ENCODE measurements at places on chromosomes 6 and 20.

GRCh38 chr6:138406443-138406842 is 2.4 kb downstream of the HEBP2 start:
- DNase-seq = no peak

GRCh38 chr6:18280084-18280483 is 15.8 kb upstream of the DEK start:
- no peak for DNase-seq

DNA sequence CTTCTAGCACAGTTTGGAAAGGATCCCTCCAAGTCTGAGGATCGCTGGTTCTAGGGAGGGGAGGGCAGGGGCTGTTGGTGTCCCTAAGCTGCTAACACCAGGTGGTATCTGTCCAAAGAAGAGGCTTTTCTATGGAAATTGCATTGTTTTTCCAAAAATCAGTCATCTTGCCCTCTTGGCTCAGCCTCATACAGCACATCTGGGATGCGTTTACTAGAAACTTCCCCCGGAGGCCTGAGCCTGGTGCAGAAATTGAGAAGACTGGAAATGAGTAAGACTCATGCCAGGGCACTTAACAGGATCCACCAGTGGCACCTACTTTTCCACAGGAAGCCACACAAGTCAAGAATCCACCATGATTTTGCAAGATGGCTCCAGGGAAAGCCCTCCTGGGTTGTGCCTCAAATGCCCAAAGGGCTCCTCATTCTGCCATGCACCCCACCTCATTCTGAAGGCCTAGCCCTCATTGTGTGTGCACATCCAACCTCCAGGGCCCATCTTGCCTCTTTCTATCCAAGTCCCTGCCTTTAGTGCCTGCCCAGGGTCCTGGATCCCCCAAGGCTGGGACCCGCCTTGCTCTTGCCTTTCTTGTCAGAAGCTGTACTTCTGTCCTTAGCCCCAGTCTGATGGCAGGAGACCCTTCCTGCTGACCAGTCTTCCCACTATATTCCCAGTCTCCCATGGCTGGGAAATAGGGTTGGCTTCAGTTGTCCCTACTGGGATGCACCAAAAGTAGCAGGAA is 97.6 kb downstream of the MRPL14 start:
- DNase-seq = no peak

- DNase-seq = no peak
Observed at GRCh38 chr6:114096561-114097172, 125.7 kb upstream of the HDAC2 start.

GRCh38 chr20:11140359-11140758 is 466.6 kb upstream of the JAG1 start:
- no peak for DNase-seq

DNA sequence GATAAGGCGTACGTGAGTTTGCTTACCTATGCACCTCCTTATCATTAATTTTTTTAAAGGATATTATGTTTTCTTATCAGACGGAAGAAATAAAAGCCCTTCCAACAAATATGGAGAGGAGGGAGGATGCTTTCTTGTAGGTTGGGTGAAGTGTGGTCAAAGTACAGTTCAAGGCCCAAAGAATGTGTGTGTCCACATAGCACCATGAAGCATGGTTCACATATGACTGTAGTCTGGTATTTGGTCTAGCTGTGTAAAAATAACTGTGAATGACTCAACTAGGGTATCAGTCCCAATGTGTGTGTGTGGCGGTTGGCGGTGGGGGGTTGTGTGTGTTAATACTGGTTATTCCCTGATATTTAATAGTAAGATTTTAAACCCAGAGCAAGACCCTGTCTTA is 212.7 kb downstream of the TMEM242 start:
- no peak for DNase-seq

GRCh38 chr20:32337937-32338661 is 20.0 kb upstream of the ASXL1 start:
- DNase-seq = no peak

GRCh38 chr6:18432180-18432579 is 45.0 kb downstream of the RNF144B start:
- DNase-seq = no peak

GRCh38 chr20:54083459-54083858 is 13.1 kb upstream of the BCAS1 start:
- no peak for DNase-seq

DNA sequence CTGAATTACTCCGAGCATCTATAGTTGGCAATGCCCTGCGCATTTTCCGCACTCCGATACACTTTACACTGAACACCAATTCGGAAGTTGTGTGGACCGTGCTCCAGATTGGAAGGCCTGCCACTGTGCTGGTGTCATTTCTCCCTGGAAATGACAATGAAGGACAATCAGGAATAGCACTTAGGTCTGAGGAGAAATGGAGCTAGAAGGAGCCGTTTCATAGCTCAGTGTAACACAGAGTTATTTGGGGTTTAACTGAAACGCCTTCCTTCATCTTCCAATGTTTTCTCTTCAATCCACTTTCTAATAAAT is 501 bp upstream of the PLA2G7 start:
- no peak for DNase-seq

- DNase-seq = no peak
Observed at GRCh38 chr20:34541264-34541901, 17.1 kb upstream of the MAP1LC3A start.

- no peak for DNase-seq
Observed at GRCh38 chr6:73064266-73064665, 161.0 kb downstream of the KHDC1L start.

GRCh38 chr6:99349171-99350141 is at the start of gene FAXC:
Gene FAXC (minus strand): TSS chr6:99349674. CDS start chr6:99349372, 302 bp downstream.
- DNase-seq = no peak

GRCh38 chr6:125787791-125788190 is 3.0 kb upstream of the NCOA7 start:
- DNase-seq = no peak

- no peak for DNase-seq
Observed at GRCh38 chr6:131331873-131332781, 196.9 kb downstream of the AKAP7 start.

DNA sequence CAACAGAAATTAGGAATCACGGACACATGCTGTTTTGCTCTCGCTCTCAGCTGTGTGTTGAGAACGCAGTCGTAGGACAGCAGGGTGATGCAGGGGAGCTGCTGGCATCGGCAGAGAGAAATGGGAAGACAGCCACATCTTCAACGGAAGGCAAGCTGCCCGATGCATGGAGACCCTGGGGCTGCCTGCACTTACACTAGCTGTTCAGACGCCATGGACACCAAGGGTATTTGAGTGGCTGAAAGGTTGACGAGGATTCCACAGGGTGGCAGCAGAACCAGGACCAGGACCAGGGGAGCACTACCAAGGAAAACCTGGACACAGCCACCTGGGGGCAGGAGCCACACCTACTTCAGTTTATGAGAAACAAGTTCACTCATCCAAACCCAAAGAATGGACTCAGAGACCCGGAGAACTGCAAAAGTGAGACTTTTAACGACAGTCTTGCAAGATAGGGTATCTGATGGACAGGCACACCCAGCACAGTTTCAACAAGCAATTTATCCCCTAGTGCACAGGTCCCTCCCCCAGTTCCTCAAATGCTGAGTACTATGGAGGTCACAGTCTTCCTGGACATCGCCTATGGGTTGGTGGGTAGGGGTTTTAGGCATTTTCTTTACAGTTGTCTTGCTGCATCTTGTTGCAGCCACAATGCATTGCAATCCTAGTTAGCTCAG is 56.3 kb upstream of the ENTPD6 start:
- no peak for DNase-seq

- DNase-seq = no peak
Observed at GRCh38 chr6:108952776-108953486, 104.7 kb downstream of the ARMC2 start.

DNA sequence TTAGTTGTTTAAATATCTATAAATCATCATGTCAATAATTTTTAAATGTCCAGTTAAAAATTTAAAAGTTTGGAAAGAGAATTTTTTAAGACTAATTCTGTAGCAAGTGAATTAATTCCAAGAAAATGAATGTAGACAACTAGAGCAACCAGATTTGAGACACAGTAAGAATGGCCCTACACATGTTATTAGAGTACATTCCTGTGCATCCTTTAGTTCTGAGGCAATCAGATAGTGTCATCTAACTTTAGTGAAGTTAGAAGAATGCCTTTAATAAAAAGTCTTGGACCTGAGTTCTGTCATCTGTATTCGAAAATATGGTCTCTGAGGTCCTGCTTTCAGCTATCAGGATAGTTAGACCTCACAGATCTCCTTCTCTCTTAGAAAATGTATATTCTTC is 63.7 kb downstream of the HIVEP2 start:
- no peak for DNase-seq

DNA sequence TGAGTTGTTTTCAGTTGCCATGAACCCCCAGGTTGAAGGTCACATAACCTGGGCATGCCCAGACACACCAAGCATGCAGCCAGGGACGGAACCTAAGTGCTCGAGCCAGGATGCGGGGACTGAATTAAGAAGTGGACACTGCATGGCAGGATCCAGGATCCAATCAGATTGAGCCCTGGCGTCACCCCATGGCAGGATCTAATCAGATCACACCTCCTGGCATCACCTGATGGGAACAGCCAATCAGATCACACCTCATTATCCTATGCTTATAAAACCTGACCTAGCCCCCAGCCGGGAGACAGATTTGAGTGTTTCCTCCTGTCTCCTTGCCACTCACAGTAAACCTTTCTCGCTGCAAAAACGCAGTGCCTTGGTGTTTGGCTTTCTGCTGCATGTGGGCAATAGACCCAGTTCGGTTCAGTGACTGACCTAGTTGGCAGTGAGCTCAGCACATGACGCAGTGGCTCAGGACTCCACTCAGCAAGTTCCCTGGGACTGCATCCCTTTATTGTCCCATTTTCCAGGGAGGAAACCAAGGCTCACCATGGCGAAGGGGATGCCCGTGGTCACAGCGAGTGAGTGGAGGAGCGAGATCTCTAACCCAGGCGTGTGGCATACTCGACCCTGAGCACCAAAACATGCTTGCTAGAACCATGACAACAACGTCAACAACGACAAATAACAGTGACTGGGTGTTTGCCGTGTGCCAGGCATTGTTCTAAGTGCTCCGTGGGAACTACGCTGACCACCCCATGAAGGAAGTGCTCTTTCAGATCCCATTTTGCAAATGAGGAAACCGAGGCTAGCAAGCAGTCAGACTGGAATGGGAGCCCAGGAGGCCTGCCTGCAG is 66.3 kb downstream of the RBM38 start:
- no peak for DNase-seq

- no peak for DNase-seq
Observed at GRCh38 chr6:65075705-65076230, 631.3 kb downstream of the EYS start.

GRCh38 chr6:7901056-7901455 is 9.5 kb downstream of the TXNDC5 start:
- no peak for DNase-seq

GRCh38 chr6:50819904-50820868 is 1.5 kb downstream of the TFAP2B start:
- no peak for DNase-seq

- DNase-seq = no peak
Observed at GRCh38 chr6:123030282-123030681, 34.2 kb downstream of the CLVS2 start.
